ENCODE measurements at places on chromosomes 11 and 22.
A peak's percentile ranks its signal among the peaks of the same experiment; 100 is the strongest.

DNA sequence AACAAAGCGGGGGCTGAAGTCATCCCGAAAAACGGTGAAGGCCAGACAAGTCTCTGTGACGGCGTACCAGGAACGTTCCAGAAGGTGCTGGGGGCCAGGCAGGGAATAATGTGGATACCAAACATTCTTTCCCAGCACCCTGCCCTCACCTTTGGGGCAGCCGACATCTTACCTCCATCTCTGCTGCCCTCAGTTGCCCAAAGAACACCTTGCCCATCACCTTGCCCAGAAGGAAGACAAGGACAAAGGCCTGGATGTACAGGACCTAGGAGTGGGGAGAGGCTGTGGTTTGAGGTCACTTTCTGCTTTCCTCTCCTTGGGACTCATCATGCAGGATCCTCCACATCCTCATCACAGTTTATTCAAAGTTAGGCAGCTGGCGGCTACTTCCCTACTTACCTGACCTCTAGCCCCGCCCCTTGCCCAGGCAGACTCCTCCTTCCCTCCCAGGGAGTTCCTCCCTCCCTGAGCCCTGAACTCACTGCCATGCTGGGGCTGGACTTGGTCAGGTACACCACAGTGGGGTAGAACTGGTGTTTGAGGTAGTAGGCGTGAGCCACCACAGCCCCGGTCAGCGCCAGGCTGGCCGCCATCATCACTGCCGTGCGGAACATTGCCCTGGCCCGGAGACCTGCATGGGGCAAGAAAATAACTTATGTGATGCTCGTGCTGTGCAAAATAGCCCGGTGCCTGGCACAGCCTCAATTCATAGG lies 1.2 kb downstream of the SYVN1 start:
- no peak for DNase-seq

DNA sequence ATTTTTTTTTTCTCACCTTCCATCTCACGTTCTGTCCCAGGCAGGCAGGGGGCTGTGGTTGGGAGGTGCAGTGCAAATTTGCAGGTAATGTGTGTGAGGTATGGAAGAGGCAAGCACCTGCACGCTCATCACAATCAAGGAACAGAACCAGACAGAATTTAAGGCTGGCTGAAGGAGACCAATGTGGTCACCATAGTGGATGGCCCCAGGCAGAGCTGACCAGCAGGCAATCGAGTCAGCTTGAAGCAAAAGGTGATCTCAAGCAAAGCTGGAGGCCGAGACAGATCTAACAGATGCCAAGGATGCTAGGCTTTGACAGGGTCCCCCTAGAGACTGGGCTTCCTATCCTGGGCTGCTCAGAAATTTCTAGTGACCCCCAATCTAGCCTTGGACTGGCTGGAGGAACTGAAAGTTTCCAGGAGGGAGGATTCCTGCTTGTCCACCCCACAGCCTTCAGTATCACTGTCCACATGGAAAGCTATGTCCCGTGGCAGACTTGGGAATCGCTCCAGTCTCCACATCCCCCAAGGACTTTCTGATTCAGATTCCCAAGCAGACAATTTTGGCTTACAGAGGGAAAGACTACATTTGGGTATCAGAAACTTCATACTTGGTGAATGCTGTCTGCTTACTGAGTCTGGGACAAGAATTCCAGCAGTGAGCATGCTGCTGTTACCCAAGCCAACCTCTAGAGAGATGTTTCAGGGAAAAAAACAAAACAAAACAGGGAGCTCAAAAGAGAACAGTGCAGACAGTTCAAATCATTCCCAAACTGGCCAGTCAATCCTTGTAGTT lies 9.0 kb upstream of the MICAL3 start:
- no peak for DNase-seq

- no peak for DNase-seq
These were observed 64.9 kb downstream of the BCR start for GRCh38 chr22:23245045-23245798.

- no peak for DNase-seq
These were observed 116.6 kb upstream of the BID start for GRCh38 chr22:17890892-17891291.

DNA sequence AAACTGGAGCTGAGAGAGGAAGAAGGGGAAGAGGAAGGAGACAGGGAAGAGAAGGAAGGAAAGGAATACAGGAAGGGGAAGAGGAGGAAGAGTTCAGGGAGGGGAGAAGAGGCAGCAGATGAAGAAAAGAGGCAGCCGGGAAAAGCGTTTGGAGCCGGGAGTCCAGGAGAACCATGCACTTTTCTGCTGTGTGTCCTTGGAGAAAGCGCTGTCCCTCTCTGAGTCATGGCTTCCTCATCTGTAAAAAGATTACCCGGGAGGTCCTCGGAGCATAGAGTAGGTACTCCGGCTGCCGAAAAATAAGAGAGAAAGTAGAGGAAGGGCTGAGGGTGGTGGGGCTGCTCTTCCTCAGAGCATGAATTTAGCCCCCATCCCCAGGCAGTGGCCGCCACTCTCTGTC lies 226.9 kb downstream of the MN1 start:
- no peak for DNase-seq

- DNase-seq, result no peak
These were observed 964.4 kb downstream of the NTM start for GRCh38 chr11:132334769-132335280.

GRCh38 chr11:67374571-67375281 lies 1.3 kb upstream of the CLCF1 start:
- no peak for DNase-seq

DNA sequence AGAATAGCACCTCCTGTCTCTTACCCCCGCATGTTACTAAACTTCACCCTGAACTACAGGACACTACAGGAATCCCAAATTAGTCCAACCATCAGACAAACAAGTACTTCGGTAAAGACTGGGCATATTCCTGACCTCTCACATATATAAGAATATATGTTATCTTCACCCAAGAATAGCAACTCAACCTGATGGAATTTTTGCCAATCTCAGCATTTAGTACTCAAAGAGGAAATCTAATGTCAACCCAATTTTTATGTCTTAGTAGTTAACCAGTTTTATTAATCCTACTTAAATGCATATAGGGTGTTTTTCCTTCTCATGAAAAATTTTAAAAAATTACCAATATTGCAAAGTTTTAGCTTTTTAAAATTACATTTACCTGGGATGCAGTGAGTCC lies 26.2 kb downstream of the PGR start:
- no peak for DNase-seq

DNA sequence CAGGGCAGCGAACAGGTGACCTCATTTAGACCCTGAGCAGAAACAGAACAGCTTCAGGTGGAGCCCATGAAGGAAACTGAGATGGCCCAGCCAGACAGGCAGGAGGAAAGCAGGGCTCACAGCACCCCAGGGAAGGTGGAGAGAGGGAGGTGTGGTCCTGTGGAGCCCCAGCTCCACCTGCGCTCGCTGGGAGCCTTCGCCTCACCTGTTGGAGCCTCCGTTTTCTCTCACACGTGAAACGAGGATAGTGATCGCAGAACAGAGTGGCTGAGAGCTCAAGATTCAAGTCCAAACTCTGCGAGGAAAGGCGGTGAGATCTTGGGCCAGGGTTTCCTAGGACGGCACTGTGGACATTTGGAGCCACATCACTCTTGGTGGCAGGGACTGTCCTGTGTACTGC lies 8.6 kb upstream of the CERK start:
- DNase-seq, result no peak

GRCh38 chr11:69361466-69361865 lies 67.5 kb downstream of the MYEOV start:
- DNase-seq, result no peak

GRCh38 chr22:19844377-19845053 lies 10.2 kb downstream of the GNB1L start:
- DNase-seq, result no peak

GRCh38 chr11:72965672-72966071 lies 151.5 kb downstream of the ATG16L2 start:
- no peak for DNase-seq

DNA sequence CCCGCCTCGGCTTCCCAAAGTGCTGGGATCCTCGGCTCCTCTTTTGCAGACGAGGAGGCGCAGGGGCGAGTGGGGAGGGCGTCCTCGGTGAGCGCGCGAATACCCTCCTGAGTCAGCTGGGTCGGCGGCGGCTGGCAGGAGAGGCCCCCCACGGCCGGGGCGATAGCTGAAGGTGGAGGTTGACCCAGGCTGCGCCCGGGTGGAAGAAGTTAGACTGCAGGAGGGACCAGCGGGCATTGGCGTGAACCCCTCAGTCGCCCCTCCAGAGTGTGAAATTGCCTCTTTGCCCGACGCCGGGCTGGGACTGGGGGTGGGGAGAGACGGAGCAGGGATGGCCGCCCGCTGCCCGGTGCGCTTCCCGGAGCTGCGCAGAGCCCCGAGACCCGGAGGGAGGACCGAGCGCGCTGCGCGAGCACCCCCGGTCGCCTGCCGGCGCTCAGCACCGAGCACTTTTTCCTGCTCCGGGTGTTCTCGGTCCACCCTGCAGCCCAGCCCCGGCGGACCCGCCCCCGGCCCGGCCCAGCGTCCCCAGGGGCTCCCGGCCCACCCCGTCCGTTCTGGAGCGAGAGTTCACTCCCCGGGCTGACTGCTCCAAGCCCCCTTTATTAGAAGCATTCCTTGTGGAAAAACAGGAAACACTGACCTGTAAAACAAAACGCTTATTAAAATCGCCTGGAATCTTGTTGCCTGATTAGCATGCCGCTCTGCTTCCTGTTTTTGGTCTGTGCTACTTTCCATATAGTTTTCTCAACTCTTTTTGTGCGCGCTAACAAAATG lies 13.7 kb upstream of the CPT1A start:
- peak; percentile 52 for DNase-seq

All from nephron progenitor cell (in vitro differentiated cells).